ENCODE measurements at places on chromosomes 12 and 14. TPM values are rescaled to one million over a fixed set of nuclear protein-coding genes. Genes with fewer than 3 reads are reported as not detected.

The ITGA7 gene
- total RNA-seq: 28.4 TPM

The TSPAN11 gene
- 12.1 TPM for total RNA-seq

The MBD6 gene
- 132 TPM for total RNA-seq

The AQP6 gene
- 0.40 TPM for total RNA-seq

DNA sequence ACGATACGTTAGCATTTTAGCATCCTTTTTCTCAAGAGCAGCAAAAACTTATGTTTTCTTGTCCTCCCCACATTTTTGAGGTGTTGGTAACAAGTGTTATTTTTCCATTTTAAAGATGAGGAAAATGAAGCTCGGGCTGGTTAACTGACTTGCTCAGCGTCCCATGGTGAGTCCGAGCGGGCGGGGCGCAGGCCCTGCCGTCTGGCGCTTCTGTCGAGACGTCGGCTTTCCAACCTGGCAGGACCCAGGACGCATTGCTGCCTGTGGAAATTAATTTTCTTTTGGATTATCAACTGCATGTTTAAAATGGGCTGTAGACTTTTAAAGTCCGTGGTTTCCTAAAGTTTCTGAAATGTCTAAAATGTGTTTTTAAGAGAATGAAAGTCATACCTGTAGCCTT is 30.4 kb downstream of the XRCC3 start:
- DNase-seq: no peak

DNA sequence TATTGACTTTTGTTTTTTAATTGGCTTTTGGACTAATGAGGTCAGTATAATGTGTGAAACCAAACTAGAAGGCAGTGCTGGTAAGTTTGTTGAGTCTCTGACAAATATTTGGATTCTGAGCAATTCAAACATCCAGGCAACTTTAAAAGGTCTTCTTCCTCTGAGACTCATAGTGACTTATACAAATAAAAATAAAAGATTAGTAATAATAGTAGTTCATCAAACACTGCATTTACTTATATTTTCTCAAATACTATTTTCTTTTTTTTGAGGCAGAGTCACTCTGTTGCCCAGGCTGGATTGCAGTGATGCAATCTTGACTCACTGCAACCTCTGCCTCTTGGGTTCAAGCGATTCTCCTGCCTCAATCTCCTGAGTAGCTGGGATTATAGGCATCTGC is 337.9 kb downstream of the DAD1 start:
- no peak for DNase-seq

GRCh38 chr12:32586390-32586789 is 92.7 kb upstream of the DNM1L start:
- DNase-seq: peak; percentile 32

DNA sequence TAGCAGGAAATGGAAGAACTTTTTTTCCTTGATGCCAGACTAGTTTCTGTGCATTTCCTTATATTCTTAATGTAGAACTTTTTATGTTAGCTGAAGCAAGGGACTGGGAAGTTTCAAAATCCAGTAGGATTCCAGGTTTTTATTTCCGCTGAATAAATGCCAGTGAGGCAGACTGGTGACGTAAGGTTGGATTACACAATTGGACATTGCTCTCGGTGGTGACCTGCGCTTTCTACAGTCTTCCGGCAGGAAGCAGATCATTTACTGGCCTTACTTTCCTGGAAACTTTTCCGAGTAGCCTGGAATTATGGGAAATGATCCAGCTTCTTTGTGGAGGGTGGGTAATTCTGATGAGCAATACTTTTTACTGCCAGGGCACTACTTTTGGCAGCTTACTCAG is 3.6 kb downstream of the IFT43 start:
- DNase-seq: peak; percentile 79

DNA sequence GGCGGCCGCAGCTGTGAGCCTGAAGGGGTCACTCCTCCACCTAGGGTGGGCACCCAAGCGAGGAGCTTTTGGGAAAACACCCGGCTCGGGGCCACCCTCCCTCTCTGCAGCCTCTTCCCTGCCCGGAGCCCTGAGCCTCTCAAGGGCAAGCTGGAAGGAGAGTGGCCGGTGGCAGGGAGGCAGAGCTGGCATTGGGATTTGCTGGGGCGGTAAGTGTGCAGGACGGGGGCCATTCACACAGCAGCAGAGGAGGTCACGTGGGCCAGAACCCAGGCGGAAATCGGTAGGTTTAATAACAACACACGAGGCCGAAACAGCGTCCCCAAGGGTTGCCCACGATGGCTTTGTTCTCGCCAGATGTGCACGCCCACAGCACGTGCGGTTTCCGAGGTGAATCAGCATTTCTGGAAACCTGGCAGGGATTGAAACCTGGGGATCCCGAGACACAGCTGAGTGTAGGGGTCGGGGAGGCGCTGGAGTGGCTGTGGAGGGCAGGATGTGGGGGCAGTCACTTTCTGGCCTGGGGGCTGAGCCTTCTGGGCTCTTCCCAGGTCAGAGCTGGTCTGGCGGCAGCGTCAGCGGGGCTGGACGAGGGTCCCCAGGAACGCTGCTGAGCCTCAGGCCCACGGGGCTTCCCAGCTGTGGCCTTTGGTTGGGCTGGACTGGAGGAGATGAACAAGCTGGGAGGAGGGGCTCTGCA is 23.5 kb downstream of the NOC4L start:
- no peak for DNase-seq

- DNase-seq: no peak
Observed at GRCh38 chr14:77037215-77037937, 8.9 kb upstream of the IRF2BPL start.

- DNase-seq: no peak
Observed at GRCh38 chr12:112844814-112845565, 53.4 kb downstream of the RPH3A start.

Measured in lung (tissue), 17 donors.